Endothelial cell (in vitro differentiated cells): ENCODE measurements at places on chromosomes 2 and 18. TPM values are rescaled to one million over a fixed set of nuclear protein-coding genes. Genes with fewer than 3 reads are reported as not detected.

Gene DYNAP
- not detected for total RNA-seq

Gene ATG16L1
- total RNA-seq: 39.5 TPM

Gene AQP12A
- not detected for total RNA-seq

Gene FLACC1
- 1.1 TPM for total RNA-seq

Gene MEP1B
- total RNA-seq: 0.15 TPM

Gene ZAP70
- total RNA-seq: 93.4 TPM

Gene CFC1
- total RNA-seq: 1.2 TPM

Gene PARD3B
- 17.4 TPM for total RNA-seq

Gene EGR4
- 0.15 TPM for total RNA-seq

Gene KCNE4
- total RNA-seq: 0.46 TPM

DNA sequence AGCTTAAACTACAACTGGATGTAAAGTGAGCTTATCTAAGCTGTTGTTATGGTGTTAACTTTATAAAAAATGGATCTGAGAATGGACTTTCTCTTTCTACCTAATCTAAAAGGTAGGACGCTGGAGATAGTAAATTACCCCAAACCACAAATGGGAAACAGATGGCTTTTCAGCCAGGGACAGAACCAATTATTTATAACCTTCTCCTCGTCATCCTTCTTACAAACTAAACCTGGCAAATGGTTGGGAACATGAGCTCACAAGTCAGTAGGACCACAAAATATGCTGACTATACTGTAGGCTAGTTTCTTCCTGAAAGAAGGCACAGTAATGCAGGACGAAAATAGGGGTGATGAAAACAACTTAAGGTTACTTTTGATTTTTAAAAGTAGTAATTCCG lies 32.7 kb upstream of the ZDBF2 start:
- H3K36me3 ChIP-seq: no peaks in the 10 kb centered on the region
- DNase-seq: no peak
- H3K4me1 ChIP-seq: peaks cover 2% of the 10 kb centered on the region
- H3K27me3 ChIP-seq: no peaks in the 10 kb centered on the region

GRCh38 chr2:203052539-203052938 lies 37.9 kb downstream of the NBEAL1 start:
- no peaks in the 10 kb centered on the region for H3K36me3 ChIP-seq
- no peak for DNase-seq
- no peaks in the 10 kb centered on the region for H3K27me3 ChIP-seq
- no peak overlapping the region for H3K4me3 ChIP-seq
- no peaks in the 10 kb centered on the region for H3K4me1 ChIP-seq

- peaks cover 13% of the 10 kb centered on the region for H3K4me1 ChIP-seq
- H3K36me3 ChIP-seq: no peaks in the 10 kb centered on the region
- no peak overlapping the region for H3K4me3 ChIP-seq
- DNase-seq: peak; percentile 73
- no peaks in the 10 kb centered on the region for H3K27me3 ChIP-seq
Observed at GRCh38 chr2:133886735-133887675, 318.7 kb upstream of the NCKAP5 start.

- no peak for DNase-seq
- H3K4me1 ChIP-seq: peaks cover 5% of the 10 kb centered on the region
- H3K4me3 ChIP-seq: no peak overlapping the region
- no peak overlapping the region for H3K27ac ChIP-seq
Observed at GRCh38 chr2:188130317-188130716, 161.4 kb upstream of the GULP1 start.

GRCh38 chr18:45666520-45666919 lies 51.2 kb downstream of the SLC14A2 start:
- H3K27me3 ChIP-seq: no peaks in the 10 kb centered on the region
- no peak for DNase-seq
- no peaks in the 10 kb centered on the region for H3K36me3 ChIP-seq
- H3K27ac ChIP-seq: peak overlapping the region; percentile 85
- H3K4me1 ChIP-seq: peaks cover 22% of the 10 kb centered on the region
- H3K4me3 ChIP-seq: no peak overlapping the region

DNA sequence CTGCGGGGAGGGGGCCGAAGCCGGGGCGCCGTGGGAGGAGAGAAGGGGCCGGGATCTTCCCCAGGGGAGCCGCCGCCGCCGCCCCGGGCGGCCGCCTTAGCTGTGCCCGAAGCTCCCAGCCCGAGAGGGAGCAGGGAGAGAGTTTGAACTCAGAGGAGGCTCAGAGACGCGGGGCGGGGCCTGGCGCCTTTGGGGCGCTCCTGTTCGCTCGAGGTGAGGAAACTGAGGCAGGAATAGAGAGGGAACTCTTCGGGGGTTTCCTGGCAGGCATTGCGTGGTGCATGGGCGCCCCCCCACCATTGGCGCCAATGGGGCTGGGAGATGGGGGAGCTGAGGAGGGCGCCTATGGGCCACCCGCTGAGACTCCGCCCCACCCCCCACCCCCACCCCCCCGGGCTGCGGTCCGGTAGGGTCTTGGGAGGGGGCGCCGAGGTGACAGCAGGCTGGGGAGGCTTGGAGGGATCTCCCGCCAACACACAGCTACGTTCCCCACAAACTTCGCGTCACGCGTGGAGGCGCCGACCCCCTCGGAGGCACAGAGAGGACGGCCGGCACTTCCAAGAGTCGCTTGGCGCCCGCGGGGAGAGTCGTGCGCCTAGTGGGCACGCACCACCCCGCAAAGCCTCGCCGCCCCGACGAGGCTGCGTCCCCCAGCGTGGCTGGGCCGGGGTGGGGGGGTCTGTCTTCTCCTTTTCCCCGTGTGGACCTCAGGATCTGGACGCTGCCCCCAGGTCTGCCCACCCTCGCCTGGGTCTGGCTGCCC lies 680 bp downstream of the CTDSP1 start:
- H3K4me3 ChIP-seq: peak overlapping the region; percentile 97
- peaks cover 13% of the 10 kb centered on the region for H3K27me3 ChIP-seq
- peak overlapping the region; percentile 70 for H3K27ac ChIP-seq

DNA sequence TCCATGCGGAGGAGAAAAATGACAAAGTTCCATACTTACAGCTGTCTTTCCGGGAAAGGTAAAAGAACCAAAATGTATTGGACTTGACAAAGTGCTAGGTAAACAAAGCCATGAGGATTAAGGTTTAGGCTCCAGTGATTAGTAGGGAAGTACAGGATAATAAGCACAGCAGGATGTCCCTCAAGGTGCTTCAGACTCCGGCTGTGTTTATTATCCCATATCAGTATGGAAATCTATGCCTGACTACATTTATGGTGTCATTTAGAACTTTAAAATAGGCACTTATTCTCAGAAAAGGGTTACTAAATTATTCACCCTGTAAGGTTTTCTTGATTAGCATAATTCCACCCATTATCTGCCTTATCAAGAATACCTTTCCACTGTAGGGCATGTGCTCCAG lies 136.3 kb upstream of the CCDC68 start:
- DNase-seq: no peak
- H3K27me3 ChIP-seq: peaks cover 4% of the 10 kb centered on the region
- H3K36me3 ChIP-seq: no peaks in the 10 kb centered on the region
- peaks cover 16% of the 10 kb centered on the region for H3K4me1 ChIP-seq

DNA sequence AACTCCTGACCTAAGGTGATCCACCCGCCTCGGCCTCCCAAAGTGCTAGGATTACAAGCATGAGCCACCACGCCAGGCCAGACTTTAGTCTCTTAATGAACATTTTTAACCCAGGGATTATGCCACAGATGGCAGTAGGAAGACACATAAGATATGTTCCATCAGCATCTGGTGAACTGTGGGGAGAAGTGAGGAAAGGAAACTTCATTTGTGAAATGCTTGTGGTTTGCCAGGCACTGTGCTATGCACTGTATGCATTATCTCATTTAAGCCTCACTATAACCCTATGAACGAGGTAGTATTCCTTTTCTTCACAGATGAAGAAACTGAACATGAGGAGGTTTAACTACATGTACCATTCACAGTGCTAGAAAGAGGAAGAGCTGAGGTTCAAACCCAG lies 29.3 kb downstream of the PTRHD1 start:
- peaks cover 2% of the 10 kb centered on the region for H3K27me3 ChIP-seq
- no peak overlapping the region for H3K4me3 ChIP-seq
- no peaks in the 10 kb centered on the region for H3K4me1 ChIP-seq
- no peak for DNase-seq
- peaks cover 33% of the 10 kb centered on the region for H3K36me3 ChIP-seq

- no peak overlapping the region for H3K4me3 ChIP-seq
- peaks cover 9% of the 10 kb centered on the region for H3K27me3 ChIP-seq
- DNase-seq: peak; percentile 75
- H3K4me1 ChIP-seq: peaks cover 5% of the 10 kb centered on the region
Observed at GRCh38 chr2:11129598-11130449, 25.4 kb upstream of the SLC66A3 start.

DNA sequence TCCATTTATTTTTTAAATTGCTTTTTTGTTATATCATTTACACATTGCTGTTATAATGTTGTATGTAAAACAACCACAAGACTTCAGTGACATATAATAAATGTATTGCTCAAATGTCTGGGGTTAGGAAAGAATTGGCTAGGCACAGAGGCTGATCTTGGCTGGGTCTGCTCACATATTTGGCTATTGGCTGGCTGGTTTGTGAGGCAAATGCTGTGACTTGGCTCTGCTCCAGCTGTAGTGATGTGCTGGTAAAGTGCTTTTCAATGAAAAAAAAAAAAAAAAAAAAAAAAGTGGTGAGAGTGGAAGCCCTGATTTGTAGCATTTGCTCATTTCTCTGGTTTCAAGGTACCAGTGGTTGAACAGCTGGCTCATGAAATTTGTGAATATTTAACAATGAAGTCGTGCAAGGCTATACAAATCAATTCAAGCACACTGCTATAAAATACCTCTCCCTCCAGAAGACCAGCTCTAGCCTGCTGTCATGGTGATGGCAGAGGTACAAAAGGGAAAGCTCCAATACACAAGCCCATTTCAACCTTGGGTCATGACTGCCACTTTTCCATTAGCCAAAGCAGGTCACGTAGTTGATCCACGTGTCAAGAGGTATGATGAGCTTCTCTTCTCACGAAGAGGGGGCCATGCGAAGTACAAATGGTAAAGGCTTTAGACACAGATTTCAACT lies 43.7 kb upstream of the RIT2 start:
- no peaks in the 10 kb centered on the region for H3K4me1 ChIP-seq
- no peaks in the 10 kb centered on the region for H3K36me3 ChIP-seq
- no peak for DNase-seq

DNA sequence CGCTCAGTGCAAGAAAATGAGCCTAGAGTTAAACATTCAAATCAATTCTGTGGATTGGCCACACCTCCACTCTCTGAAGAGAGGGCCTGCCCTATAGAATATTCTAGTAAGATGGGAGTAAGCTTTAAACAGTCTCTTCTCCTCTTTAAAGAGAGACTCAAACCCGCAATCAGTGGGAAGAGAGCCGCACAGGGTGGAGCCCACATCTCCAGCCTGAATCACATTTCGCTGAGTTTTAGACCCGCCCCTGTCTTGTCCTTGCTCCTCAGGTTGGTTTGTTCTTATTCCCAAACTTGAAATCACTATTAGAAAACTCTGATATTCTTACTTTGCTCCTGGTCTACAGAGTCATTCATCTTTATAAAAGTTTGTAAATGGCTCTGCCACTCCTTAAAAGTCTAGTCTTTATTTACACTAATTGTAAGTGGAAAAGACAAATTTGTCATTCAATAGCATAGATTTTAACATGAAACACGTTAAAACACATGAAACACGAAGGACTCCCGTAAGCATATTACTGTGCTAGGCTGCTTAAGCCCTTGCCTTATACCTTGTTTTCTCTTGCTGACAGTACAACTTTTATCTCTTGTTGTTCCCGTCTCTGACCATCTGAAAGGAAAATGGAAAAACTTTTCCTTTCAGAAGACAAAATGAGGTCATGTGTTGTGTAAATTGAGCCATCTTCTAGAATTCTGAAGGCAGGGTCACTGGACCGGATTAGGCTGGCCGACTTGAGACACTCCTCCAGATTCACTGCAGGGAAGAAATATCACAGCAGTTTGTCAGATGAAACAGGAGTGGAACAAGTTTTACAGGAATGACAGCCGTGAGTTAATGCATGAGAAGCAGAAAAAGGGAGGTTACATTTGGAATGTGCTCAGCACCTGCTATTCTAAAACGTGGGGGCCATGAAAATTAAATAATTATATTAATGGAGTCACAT lies 5.6 kb downstream of the DSC1 start:
- no peaks in the 10 kb centered on the region for H3K36me3 ChIP-seq
- no peaks in the 10 kb centered on the region for H3K27me3 ChIP-seq
- H3K4me1 ChIP-seq: no peaks in the 10 kb centered on the region
- no peak for DNase-seq
- H3K4me3 ChIP-seq: no peak overlapping the region

GRCh38 chr2:174967691-174968260 lies 37.4 kb downstream of the CHN1 start:
- no peak overlapping the region for H3K4me3 ChIP-seq
- no peak overlapping the region for H3K27ac ChIP-seq
- H3K36me3 ChIP-seq: no peaks in the 10 kb centered on the region
- H3K4me1 ChIP-seq: peaks cover 33% of the 10 kb centered on the region
- no peak for DNase-seq

- peaks cover under 1% of the 10 kb centered on the region for H3K4me1 ChIP-seq
- no peaks in the 10 kb centered on the region for H3K36me3 ChIP-seq
- no peak for DNase-seq
- no peak overlapping the region for H3K4me3 ChIP-seq
- peaks cover 2% of the 10 kb centered on the region for H3K27me3 ChIP-seq
Observed at GRCh38 chr18:38318416-38318815, 752.8 kb upstream of the CELF4 start.

DNA sequence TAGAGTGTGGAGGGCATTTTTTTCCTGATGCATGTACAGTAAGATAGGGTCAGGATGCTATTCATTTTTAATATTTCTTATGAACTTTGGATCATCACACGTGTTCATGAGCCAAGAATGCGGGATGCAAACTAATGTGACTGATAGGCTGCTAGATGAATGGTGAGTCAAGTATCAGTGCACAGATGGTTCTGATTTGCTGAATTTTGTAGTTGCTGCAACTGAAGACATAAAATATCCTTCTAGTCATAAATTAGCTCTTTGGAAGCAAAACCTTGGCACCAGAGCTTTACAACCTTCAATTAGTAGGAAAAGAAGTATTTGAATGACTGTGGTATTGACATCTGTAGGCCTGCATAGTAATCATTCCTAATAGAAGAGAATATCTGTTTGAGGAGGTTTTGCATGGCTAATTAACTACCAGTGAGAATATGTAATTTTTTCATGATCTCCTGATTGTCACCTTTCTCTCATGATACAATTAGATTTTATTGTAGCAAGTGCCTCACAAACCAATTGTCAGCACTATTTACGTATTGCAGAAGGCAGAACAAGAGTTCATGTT lies 94.0 kb downstream of the VRK2 start:
- H3K27ac ChIP-seq: no peak overlapping the region
- H3K4me3 ChIP-seq: no peak overlapping the region
- H3K36me3 ChIP-seq: no peaks in the 10 kb centered on the region
- peaks cover 2% of the 10 kb centered on the region for H3K27me3 ChIP-seq

DNA sequence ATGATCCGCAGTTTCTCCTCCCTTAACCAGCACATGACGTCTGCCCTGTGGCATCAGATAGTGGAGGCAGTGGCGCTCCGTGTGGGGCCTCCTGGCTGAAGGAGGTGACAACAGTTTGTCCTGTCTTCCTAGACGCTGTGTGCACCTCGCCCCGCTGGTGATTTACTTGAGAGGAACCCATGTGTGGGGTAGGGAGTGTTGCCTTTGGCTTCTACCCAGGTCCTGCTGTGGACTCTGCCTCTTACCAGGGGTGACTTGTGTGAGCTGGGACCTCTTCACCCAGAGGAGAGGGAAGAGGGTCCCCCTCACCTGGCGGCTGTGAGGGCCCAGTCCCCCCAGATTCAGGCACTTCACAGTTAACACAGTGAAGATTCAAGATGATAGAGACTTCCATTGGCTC lies 77.6 kb downstream of the TMEM18 start:
- H3K27ac ChIP-seq: no peak overlapping the region
- H3K4me1 ChIP-seq: peaks cover 3% of the 10 kb centered on the region
- H3K4me3 ChIP-seq: no peak overlapping the region
